ENCODE measurements at places on chromosomes 4 and X.

DNA sequence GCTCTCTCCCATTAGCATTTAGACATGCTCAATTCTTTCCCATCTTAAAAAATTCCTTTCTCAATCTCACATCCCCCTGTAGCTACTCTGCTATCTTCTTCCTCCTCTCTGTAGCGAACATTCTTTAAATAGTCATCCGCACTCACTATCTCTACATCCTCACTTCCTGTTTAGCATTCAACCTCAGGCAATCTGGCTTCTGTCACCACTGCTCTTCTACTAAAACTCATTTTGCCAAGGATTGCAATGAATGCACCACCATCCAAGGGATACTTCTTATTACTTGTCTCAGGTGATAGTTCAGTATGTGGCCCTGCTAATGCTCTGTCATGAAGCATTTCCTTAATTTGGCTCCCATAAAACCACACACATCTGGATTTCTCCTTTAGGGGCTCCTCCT lies 10.9 kb upstream of the TET2 start:
- peak; percentile 81 for DNase-seq

DNA sequence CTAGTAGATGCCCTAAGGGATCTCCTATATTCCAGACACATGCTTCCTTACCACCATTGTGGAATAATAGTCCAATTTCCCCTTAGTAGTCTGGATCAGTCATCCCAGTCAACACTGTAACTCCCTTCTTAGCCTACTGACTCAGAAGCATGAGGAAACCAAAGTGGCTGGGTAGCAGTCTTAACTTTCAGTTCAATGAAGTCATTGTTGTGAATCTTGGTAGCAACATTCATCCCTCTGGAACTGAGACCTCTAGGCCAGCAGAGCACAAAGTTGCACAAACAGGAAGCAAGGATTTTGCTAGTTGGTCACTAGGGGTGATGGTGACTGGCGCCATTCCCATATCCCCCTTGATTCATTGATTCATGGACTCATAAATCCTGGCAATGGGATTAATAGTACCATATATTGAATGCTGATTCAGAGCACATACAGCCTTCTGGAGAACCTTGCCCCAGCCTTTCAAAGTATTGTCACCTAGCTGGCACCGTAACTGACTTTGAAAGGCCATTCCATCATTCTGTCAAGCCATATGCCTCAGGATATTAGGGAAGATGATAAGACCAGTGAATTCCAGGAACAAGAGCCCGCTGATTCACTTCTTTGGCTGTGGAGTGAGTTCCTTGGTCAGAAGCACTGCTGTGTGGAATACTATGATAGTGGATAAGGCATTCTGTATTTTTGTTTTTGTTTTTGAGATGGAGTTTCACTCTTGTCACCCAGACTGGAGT lies 19.7 kb upstream of the GPAT3 start:
- no peak for DNase-seq

DNA sequence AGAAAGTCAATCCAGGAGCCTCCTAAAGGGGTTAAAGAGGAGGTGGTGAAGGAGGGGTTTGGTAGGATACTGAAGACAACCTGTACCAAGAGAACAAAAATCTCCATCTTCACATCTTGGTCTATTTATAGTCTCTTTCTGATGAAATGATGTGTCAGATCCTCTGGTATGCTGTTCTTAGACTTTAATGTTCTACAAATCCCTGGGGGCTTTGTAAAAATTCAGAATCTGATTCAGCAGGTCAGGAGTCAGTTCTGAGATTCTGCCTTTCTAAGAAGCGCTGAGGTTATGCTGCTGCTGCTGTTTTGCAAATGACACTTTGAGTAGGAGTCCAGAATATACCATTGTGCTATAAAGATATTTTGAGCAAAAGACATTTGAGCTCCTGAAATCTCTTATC lies 172.9 kb upstream of the GLRA2 start:
- DNase-seq = no peak

DNA sequence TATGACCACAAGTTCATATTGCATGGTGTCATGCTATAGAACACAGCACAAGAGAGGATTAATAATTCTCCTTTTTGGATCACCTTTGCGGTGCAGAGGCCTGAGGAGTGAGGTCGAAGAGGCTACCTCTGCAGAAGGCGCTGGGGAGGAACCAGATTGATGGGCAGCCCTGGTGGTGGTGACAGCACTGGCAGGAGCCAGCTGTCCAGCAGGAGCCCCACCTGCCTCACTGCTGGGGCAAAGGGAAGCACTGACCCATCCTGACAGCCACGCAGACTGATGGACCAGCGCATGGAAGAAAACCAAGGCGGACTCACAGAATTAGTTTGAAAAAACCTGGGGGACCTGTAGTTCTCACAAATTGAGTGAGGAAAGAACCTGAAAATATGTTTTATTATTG lies 50.9 kb downstream of the COX18 start:
- DNase-seq = no peak

DNA sequence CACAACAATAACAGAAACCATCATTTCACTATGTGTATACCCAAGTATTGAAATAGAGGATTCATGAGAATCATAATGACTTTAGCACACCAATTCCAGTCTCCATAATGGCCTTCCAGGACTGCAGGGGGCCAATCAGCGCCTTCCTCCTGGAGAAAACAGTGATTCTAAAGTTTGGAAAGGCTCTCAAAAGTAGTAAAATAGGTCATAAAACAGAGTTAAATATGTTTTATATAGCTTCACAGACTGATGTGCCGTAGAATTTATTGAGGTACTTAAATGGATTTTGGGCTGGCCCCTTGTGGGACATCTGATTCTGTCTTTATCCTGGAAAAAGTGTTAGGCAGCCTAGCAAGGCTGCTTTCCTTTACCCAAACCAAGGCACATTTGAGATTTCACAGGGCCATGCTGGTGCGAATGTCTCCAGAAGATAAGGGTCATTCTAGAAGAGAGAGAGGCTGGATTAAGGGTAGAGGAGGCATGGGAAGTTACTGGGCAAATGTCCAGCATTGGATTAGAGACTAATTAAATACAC lies 543.9 kb downstream of the GALNTL6 start:
- DNase-seq = no peak

GRCh38 chrX:31168551-31168950 lies 96.7 kb upstream of the FTHL17 start:
- no peak for DNase-seq

All from common myeloid progenitor, CD34-positive (primary cell).